ENCODE measurements at places on chromosomes 12 and 14.
A peak's percentile ranks its signal among the peaks of the same experiment; 100 is the strongest.

DNA sequence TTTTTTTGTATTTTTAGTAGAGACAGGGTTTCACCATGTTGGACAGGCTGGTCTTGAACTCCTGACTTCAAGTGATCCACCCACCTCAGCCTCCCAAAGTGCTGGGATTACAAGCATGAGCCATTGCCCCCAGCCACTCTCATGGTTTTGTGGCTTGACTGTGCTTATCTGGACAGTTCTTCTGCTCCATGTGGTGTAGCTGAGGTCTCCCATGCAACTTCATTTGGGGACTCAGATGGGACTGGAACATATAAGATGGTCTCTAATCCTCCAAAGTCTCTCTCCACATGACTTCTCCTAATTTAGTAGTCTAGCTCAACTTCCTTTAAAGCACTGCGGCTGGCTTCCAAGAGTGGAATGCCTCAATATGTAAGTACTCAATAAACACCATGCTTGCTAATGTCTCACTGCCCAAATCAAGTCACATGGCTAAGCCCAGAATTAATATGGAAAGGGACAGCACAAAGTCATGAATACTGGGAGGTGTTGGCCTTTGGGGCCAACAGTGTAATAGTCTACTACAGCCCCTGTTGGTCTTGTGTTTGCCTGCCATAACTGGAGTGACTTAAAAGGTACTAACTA is 7.4 kb downstream of the INHBC start:
- DNase-seq, result peak; percentile 29
- H3K36me3 ChIP-seq, result no peaks in the 10 kb centered on the region
- H3K4me3 ChIP-seq, result no peak overlapping the region

DNA sequence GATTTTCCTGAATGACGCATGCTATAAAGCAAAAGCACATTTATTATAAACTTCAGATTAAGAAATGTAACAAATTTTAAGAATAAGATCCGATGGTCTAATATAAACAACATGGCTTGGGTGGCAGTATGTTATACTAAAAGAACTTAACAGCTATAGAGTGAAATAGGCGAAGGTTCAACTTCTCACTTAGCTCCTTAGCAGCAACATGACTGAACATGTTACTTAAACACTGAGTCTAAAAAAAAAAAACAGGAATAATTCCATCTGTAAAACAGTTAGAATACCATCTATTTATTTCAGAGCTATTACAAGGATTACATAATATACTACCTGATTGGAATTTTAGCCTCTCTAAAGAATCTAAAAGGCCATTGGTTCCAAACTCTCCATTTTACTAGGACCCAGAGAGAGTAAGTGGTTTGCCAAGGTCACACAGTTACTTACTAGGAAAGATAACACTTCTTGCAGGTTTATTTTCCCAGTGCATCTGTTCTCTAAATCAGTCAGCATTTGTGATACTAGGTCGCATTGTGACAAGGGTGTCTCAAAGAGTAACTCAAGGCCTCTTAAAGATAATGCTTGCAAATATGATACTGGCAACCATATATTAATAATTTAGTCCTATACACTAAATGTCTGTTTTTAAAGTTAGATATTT is 14.8 kb downstream of the OSBPL8 start:
- H3K4me1 ChIP-seq, result peaks cover 2% of the 10 kb centered on the region
- no peak for DNase-seq
- H3K27ac ChIP-seq, result no peak overlapping the region
- H3K27me3 ChIP-seq, result no peaks in the 10 kb centered on the region

GRCh38 chr12:111086947-111087700 is 166.7 kb upstream of the MYL2 start:
- H3K4me3 ChIP-seq, result no peak overlapping the region
- H3K27ac ChIP-seq, result no peak overlapping the region
- no peak for DNase-seq

DNA sequence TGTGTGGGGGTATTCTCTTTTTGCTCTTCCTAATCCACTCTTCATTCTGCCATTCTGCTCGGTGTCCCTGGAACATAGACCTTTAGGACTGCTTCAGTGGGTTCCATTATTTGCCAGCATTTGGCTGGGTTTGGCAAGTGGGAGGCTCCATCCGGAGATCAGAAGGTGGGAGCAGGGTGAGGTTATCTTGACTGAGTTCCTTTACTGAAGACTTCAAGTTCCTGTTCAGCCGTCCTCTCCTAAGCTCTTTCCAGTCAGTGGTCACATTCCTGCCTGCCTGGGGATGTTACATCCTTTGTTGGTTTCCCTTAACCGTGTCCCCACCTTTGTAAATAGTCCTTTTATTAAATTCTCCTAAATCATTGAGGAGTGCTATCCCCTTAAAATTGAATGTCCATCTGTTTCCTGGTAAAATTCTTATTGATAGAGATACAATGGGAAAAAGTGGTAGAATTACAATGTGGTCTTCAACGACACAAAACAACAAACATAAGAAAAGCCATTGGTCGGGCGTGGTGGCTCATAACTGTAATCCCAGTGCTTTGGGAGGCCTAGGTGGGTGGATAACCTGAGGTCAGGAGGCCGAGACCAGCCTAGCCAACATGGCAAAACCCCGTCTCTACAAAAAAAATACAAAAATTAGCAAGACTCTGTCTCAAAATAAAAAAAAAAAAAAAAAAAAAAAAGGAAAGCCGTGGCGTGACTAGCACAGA is 5.0 kb upstream of the MIA2 start:
- H3K27me3 ChIP-seq, result no peaks in the 10 kb centered on the region
- peaks cover 1% of the 10 kb centered on the region for H3K4me1 ChIP-seq
- no peaks in the 10 kb centered on the region for H3K36me3 ChIP-seq
- DNase-seq, result no peak
- H3K27ac ChIP-seq, result no peak overlapping the region

DNA sequence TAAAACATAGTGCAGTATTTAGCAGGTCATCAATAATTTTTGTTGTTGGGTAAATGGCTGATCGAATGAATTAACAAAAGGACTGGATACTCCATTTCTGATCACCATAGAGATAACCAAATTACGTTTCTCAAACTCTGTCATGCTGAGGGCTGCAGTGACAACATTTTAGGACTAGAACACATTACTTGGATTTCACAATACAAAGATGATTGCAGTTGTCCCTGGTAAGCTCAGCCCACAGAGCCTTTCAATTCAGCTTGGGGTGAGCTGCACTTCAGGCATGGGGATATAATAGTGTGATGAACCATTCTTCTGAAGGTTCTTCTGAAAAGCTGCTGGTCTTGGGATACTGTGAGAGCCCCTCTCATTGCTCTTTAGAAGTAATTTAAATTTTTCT is 74.3 kb downstream of the FAR2 start:
- no peak overlapping the region for H3K27ac ChIP-seq
- no peak for DNase-seq
- no peaks in the 10 kb centered on the region for H3K27me3 ChIP-seq
- H3K36me3 ChIP-seq, result no peaks in the 10 kb centered on the region

GRCh38 chr14:49623941-49624839 is 3.6 kb downstream of the MGAT2 start:
- no peak for DNase-seq
- no peak overlapping the region for H3K4me3 ChIP-seq
- no peak overlapping the region for H3K27ac ChIP-seq
- peaks cover 3% of the 10 kb centered on the region for H3K36me3 ChIP-seq
- peaks cover 9% of the 10 kb centered on the region for H3K4me1 ChIP-seq

GRCh38 chr12:64236549-64236948 is 14.5 kb upstream of the KICS2 start:
- H3K27ac ChIP-seq, result no peak overlapping the region
- no peaks in the 10 kb centered on the region for H3K36me3 ChIP-seq
- DNase-seq, result peak; percentile 19
- H3K4me1 ChIP-seq, result peaks cover 2% of the 10 kb centered on the region

GRCh38 chr14:24952851-24953666 is 96.9 kb downstream of the STXBP6 start:
- H3K27me3 ChIP-seq, result no peaks in the 10 kb centered on the region
- H3K36me3 ChIP-seq, result no peaks in the 10 kb centered on the region
- no peak overlapping the region for H3K27ac ChIP-seq

GRCh38 chr14:76937181-76938091 is 91.1 kb downstream of the IRF2BPL start:
- peak overlapping the region; percentile 62 for H3K27ac ChIP-seq
- H3K4me3 ChIP-seq, result no peak overlapping the region

DNA sequence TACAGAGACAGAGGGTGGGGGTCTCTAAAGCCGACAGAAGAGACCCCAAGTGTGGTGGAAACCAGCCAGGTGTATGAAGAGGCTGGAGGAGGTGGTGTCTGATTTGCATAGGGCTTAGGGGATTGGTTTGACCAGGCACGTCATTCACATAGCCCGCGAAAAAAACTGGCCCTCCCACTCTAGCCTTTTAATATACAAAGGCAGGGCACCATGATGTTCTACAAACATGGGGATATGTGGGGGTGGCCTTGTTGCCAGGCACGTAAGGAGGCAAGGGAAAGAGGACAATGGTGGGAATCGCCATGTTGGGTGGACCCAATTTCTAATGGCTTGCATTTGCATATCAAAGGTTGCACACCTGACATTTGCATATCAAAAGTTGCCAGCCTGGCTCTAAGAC is 13.2 kb downstream of the LALBA start:
- H3K27ac ChIP-seq, result no peak overlapping the region
- no peaks in the 10 kb centered on the region for H3K4me1 ChIP-seq
- H3K27me3 ChIP-seq, result no peaks in the 10 kb centered on the region
- no peaks in the 10 kb centered on the region for H3K36me3 ChIP-seq
- no peak for DNase-seq
- no peak overlapping the region for H3K4me3 ChIP-seq

GRCh38 chr14:79584679-79585078 is 626.6 kb downstream of the DIO2 start:
- H3K27me3 ChIP-seq, result no peaks in the 10 kb centered on the region
- H3K27ac ChIP-seq, result peak overlapping the region; percentile 85
- peak; percentile 98 for DNase-seq
- no peak overlapping the region for H3K4me3 ChIP-seq
- peaks cover 14% of the 10 kb centered on the region for H3K4me1 ChIP-seq

GRCh38 chr12:4215229-4216186 is 58.1 kb upstream of the CCND2 start:
- H3K27ac ChIP-seq, result no peak overlapping the region
- H3K36me3 ChIP-seq, result no peaks in the 10 kb centered on the region
- no peaks in the 10 kb centered on the region for H3K27me3 ChIP-seq
- no peak for DNase-seq
- H3K4me3 ChIP-seq, result no peak overlapping the region
- H3K4me1 ChIP-seq, result no peaks in the 10 kb centered on the region

DNA sequence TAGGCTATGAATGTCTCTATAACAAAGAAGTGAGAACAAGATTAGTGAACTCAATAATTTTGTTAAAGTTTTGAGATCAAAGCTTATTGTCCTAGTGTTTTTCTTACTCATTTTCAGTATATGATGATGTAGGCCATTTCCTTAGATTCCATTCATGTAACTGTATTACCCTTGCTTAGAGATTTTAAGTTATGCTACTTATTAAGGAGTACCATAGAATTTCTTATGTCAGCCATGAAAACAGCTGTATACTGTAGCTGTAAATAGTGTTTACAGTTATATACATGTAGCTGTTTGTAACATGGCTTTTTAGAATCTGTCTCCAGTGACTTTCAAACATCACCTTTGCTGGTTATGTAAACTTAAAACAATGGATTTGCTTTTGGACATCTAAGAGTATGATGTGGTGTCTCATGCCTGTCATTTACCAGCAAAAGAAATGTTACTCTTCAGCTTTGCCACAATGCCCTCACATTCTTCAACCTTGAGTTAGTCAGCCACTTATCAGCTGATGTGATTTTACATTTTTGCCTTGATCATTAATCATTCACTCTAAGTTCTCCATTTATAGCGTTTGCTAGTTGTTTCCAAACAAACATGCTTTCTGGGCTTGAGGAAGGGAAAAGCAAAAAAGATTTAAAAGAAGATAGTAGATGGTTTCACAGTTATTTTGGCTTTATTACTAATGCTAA is 55.5 kb downstream of the SLC16A7 start:
- no peak overlapping the region for H3K4me3 ChIP-seq
- peak; percentile 25 for DNase-seq
- H3K4me1 ChIP-seq, result 0 out of 2 replicates have a peak, but pooled peaks cover 1% of the 10 kb centered on the region
- no peaks in the 10 kb centered on the region for H3K27me3 ChIP-seq
- no peaks in the 10 kb centered on the region for H3K36me3 ChIP-seq
- H3K27ac ChIP-seq, result no peak overlapping the region

DNA sequence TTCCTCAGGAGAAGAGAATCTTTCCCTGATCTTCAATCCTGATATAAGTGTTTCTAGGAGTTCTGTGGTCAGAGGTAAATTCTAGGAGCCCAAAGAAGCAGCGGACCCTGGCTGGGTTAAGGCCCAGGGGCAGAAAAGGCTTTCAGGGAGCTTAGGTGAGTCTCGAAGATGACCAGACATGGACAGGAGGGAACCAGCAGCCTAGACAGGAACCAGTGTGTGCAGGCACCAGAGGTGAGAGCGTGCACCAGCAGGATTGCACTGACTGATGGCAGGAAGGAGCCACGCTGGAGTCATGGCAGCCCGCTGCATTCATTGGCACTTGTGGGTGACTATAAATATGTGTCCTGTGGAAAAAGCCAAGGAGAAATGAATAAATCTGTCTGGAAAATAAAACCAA is 489.9 kb downstream of the BCL11B start:
- no peak overlapping the region for H3K27ac ChIP-seq
- H3K4me3 ChIP-seq, result no peak overlapping the region
- no peaks in the 10 kb centered on the region for H3K4me1 ChIP-seq
- H3K27me3 ChIP-seq, result no peaks in the 10 kb centered on the region
- no peaks in the 10 kb centered on the region for H3K36me3 ChIP-seq

DNA sequence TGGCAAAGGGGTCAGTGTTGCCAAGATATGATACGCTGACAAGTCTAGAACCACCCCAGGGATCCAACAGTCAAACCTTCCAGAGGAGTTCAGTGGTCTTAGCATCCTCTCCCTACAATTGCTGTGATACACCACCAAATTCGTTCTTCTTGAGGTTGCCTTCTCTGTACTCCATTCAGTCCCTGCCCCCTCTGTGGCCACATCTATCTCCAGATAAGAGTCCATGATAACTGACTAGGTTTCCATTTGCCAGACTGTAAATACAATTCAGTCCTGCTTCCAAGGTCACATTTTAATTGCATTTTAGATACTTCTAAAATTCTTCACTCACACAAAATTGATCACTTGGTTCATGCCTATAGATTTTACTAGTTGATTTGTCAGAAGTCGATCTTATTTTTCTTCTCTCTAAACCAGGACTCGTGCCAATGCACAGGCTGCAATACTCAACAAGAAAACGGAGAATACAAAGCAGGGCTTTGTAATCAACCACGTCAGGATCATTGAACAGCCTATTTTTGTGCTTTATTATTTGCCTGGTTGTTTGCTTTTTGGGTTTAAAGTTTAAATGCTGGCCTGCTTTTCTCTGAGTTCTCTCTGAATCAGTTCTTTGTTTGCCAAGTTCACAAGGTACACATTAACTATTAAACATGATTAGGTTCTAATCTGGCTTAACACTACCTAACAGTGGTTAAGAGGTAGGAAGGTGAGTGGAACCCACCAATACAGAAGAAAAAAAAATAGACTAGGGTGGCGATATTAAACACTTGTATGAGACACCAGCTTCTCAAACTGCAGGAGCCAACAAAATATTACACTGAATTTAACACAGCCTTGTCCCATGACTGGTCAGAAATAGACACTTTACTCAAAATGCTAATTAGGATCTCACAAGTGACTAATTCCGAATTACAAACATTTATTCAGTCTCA is 5.3 kb upstream of the TSPAN8 start:
- H3K4me3 ChIP-seq, result no peak overlapping the region
- H3K27me3 ChIP-seq, result no peaks in the 10 kb centered on the region
- no peaks in the 10 kb centered on the region for H3K36me3 ChIP-seq
- no peak for DNase-seq
- no peak overlapping the region for H3K27ac ChIP-seq
- H3K4me1 ChIP-seq, result no peaks in the 10 kb centered on the region

All from IMR-90 (cell line).